ENCODE measurements at places on chromosomes 2 and 18.

DNA sequence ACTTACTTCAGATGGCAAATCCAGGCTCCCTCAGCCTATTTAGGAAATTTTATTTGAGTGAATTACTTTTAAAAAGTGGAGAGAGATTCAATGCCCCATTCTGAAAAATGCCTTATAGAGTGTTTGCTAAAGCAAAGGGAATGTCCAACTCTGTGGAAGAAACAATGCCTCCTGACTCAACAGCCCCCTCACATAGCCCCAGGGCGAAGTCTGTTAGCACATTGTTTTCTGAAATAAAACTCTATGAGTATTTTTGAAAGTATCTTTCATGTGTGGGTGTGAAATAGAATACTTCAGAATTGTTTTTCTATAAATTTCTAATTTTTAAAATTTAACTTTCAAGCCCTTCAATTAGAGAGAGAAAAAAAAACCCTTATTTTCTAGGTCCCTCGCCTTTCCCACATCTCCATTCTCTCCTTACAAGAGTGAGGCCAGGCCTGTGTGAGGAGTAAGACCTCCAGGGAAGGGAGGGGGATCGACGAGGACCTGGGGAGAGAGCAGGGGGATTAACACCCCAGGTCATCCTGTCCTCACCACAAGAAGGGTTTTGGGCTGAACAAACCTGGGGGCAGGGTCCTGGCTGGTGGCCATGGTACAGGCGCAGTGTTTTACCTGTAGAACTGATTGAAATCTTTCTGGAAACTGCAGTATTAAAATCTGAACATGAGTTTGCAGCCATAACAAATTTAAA lies 141.4 kb downstream of the SNTG2 start:
- no peak for DNase-seq

- DNase-seq, result no peak
Measured at GRCh38 chr2:24453379-24454073, 37.5 kb upstream of the NCOA1 start.

- no peak for DNase-seq
Measured at GRCh38 chr2:127676906-127677305, 1.6 kb upstream of the LIMS2 start.

DNA sequence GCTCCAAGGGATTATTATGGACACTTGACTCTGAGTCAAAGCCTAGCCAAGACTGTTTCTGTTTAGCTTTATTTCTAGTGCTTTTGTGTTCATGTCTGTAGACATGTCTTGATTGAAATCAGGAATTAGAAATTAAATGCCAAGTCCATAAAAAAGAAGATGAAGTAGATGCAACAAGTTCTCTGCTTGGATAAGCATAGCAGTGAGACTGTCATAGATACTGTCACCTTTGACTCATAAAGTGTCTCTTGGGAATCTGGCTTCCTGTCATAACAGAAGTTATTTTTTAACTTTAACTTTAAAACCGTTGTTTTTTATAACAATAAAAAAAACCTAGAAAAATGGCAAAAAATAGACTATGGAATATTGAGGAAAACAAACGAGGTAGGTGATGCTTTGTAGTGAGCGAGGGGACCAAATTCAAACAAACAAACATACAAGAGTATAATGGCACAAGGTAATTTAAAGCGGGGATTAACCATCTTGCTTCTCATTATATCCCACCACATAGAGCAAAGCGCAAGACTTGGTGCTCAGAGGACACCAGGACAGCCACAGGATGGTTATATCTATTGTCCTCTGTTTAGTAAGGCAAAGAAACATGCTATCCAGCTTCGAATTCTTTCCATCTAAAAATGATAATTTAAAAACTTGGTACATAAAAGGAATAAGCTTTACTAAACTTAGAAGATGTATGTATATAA lies 64.6 kb downstream of the CD226 start:
- no peak for DNase-seq

- DNase-seq, result no peak
Measured at GRCh38 chr2:236815746-236816145, 246.1 kb downstream of the ACKR3 start.

DNA sequence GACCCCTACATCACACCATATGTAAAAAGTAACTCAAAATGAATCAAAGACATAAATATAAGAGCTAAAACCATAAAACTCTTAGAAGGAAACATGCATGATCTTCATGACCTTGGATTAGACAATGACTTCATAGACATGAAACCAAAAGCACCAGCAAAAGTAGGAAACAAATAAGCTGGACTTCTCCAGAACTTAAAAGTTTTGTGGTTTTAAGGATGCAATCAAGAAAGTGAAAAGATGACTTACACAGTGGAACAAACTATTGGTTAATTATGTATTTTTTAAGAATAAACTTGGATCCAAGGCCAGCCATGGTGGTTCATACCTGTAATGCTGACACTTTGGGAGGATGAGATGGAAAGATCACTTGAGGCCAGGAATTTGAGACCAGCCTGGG lies 150.2 kb downstream of the GALNT1 start:
- no peak for DNase-seq
